Right forelimb (tissue), 1 donor: ENCODE measurements at places on chromosomes 7 and 10.

DNA sequence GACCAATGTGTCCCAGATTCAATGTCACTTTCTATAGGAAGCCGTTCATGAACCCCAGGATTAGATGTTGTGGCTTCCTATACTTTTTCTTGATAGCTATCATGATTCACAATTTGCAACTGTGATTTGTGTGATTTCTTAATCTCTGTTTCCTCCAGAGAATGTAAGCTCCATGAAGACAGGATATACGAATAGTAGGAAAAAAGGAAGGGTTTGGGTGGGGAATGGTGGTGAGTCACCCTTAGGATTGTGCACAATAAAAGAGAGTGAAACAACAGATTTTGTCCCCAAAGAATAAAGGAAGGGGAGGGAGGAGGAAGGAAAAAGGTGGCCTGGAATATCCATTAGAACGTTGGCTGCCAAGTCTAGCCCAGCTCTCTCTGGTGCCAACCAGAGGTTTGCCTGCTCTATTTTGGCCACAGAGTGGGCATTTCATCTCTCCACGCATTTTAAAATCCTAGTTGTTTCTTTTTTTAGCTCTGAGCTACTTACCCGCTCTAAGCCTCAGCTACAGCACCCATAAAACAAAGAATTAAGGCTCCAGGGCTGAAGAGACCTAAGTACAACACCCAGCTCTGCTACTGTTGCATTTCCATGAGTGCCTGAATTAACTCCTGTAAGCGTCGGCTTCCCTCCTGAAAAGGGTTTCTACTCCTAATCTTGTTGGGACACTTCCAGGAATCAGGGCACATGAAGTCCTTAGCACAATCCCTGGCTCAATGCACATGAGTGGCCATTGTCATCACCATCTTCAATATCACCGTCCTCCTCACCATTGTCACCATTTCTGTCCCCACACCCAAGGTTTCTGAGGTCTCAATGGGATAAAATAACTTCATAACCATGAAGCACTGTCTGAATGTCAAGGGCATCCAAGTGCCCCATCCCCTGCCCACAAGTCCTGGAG is 3.5 kb downstream of the HK1 start:
- no peak for DNase-seq

- no peak for DNase-seq
Measured at GRCh38 chr7:17580141-17580540, 281.7 kb downstream of the AHR start.

GRCh38 chr10:48567346-48567745 is 37.5 kb downstream of the ARHGAP22 start:
- DNase-seq, result no peak

- no peak for DNase-seq
Measured at GRCh38 chr7:108246227-108246837, 116.2 kb upstream of the LAMB4 start.

- no peak for DNase-seq
Measured at GRCh38 chr7:110373416-110373815, 717.5 kb upstream of the LRRN3 start.

GRCh38 chr7:36129048-36129534 is 24.0 kb upstream of the EEPD1 start:
- DNase-seq, result no peak

GRCh38 chr10:17430647-17431355 is 23.6 kb downstream of the ST8SIA6 start:
- peak; percentile 84 for DNase-seq

- DNase-seq, result no peak
Measured at GRCh38 chr10:131553581-131553980, 242.1 kb upstream of the TCERG1L start.

- no peak for DNase-seq
Measured at GRCh38 chr10:49505589-49505988, 33.3 kb downstream of the ERCC6 start.

DNA sequence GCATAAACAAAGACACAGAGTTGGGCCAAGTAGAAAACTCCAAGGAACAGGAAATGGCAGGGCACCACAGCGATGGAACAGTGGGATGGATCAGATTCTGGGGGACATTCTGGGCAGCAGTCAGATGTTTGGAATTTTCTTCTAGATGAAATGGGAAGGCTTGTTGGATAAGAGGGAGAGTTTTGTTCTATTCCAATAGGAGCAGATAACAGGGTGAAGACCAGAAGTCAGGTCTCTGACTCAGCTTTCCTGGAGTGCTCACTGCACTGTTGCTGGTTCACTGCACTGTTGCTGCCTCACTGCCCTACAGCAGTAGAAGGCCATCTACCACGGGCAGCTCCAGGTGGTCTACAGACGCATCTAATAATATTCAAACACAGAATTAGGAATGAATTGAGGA is 135.6 kb downstream of the ATE1 start:
- DNase-seq, result no peak

GRCh38 chr10:16948361-16948760 is 131.1 kb upstream of the RSU1 start:
- no peak for DNase-seq

DNA sequence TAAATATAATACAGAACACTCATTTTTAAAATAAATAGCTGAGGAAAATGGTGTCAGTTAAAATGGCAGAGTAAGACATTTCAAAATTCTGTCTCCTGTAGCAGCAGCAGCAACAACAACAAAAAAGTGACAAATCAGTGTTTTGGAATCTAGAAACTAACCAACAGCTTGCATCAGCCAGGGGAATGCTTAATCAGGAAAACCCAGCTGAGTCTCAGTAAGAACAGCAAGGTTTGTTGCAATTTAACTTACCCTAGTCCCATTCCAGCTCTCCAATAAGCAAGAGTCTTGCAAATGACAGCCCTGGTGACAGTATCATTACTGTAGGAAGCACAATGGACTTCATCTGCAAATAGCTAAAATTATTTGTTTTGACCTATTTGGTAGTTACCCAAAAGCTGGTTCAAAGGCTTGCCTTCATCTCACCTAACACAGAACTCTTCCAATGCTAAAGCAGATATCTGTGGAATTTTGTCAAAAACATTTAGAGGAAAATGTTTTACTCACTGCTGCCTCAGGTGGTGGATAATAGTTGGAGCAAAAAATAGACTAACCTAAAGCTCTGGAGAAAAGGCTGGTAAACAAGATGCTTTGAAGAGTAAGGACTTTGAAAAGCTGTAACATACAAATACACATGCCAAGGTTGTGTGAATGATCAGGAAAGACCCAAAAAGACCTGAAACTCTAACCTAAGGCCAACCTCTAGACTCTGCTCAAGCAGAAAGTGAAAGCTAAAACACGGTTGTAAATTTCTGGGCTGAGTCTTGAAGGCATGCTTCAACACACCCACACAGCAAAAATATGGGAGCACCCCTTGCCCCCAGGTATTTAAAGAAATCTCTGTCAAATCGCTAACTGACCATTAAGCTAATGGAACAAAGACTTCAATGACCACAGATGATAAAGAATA is 9.9 kb upstream of the ARHGAP22 start:
- DNase-seq, result no peak

DNA sequence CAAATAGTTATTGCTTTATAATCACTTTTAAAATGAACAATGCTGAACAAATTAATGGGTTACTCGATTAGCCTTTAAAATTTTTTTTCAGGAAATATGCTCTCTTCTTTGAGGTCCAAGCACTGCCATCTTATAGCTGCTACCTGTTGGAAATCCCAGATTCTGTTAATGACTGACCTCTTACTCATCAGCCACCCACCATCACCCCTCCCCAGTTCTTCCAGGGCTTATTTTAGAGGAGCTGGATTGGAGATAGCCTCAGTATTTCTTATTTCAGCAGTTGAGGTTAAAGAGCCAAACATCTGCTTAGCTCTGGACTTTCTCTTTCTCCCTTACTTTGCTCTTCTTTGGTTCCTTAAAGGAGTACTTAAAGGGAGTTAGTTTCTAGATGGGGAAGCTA is 420.0 kb downstream of the EXOC4 start:
- no peak for DNase-seq

DNA sequence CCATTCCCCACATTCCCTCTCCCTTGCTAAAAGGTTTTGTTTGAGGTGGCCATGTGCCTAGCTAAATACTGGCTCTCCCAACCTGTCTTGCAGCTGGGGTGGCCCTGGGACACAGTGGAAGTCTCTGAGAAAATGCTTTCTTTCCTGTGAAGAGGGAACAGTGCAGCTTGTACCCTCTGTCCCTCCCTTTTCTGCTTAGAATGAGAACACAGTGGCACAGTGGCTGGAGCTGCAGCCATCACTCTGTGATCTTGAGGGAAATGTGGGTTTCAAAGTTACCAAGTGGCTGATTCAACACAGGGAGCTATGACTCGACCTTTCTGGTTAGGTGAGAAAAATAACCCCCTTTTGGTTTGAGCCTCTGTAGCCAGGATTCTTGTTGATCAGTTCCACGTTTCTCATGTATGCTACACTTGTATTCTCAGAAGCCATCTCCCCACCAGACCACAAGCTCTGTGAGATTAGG is 62.7 kb upstream of the CARD11 start:
- no peak for DNase-seq

DNA sequence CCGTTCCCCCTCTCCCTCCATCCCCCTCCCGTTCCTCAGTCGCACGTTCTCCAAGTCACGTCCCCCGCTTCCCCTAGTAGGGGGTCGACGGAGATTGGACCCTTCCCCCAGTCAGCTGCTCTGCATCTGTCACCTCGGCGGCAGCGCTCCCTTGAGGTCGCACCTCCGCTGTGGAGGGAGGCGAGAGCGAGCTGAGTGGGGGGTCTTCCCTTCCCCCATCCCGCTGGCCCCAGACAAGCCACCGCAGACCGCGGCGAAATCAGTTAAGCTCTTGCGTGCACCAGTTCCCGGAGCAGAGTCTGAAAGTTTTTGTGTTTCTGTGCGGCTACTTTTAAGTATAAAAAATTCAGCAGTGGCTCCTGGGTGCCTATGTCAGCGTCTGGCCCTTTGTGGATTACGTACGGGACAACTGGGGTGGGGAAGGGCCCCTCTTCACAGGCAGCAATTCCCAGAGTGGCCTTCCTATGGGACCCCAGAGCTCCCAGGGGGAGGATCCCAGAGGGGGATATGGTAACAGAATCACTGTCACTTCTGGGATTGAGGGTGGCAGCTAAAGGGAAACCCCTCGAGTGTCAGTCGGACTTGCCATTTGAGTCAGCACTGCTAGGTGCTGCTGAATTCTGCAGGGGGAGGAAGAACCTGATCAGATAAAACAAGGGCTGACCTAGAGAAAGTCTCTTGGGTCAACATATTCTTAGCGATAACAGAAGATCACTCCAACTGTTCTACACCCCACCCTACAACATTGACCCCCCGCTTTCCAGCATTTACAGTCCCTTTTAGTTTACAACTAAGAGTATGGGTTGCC is 12.5 kb upstream of the DDIT4 start:
- no peak for DNase-seq

DNA sequence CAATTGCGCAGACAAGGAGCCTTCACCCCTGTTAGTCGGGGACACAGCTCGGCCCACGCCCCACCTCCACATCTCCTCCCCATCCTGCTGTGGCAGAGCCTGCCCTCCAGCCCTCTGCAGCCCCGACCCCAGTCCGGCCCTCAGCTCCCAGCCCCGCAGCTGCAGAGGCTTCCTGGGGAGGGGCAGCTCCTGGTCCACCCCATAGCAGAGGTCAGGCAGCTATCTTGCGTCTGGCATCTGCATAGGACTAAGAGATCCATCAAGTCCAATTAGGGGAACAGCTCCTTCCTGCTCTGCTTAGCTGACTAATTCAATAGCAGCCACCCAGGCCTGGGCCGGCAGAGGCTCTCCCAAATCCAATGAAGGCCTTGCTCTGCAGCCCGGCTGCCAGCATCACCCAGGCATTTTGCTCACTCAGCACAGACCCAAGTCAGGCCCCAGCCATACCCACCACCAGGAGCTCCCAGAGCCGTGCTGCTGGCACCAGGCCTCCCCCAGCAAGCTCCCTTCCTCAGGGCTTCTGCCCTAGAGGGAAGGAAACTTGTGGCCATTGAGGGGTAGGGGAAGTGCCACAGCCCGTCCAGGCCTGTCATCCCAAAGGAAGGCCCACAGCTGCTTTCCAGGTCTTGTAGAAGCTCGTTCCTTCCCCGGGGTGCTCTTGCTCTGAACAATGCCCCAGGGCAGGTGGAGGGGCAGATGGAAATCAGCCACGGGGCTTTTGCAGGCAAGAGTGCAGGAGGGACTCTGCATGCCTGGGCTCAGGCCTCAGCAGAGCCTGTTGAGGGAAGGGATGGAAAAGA is 106.2 kb upstream of the RET start:
- DNase-seq, result peak; percentile 20

GRCh38 chr10:29319205-29319781 is 30.4 kb downstream of the LYZL1 start:
- no peak for DNase-seq

GRCh38 chr7:67406976-67407375 is 410.3 kb downstream of the TYW1 start:
- peak; percentile 46 for DNase-seq

GRCh38 chr7:25256333-25256819 is 28.1 kb upstream of the NPVF start:
- no peak for DNase-seq

- no peak for DNase-seq
Measured at GRCh38 chr10:1475098-1475591, 262.2 kb downstream of the ADARB2 start.

DNA sequence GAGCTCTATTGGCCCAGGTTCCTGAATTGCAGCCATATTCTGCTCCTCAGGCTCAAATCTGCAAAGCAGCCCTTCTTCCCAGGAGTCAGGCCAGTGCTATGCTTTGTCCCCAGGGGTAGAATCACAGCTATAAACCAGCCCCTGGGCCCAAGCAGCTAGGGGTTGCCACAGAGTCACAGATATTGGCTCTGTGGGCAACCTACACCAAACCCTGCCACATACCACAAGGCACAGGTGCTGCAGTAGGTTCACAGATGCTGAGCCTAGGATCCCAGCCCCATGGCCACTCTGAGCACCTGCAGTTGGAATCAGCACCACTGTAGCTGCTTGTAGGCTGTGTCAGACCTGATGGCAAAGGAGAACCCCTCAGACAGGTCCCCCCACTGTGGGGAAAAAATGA is 43.1 kb upstream of the CAMK2B start:
- no peak for DNase-seq

DNA sequence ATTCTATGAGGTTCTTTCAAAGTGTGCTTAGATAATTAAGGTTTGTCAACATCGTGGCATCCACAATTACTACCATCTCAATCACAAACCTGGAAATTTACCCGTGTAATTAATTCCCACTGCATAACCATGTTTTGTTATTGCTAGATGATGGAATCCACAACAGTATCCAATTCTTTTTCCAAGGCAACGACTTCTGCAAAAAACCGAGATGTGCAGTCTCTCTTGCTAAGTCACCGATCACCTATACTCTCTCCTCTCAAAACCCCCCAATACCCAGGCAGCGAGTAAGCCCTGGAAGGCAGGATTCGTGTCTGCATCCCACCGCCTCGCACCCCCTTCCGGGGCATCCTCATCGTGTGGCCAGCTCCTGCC is 678 bp upstream of the EIF4H start:
- DNase-seq, result no peak

GRCh38 chr7:756928-757560 is 30.0 kb upstream of the PRKAR1B start:
- DNase-seq, result no peak

- DNase-seq, result no peak
Measured at GRCh38 chr10:48464871-48465736, 139.8 kb downstream of the ARHGAP22 start.

GRCh38 chr10:3699916-3700315 is 85.1 kb downstream of the KLF6 start:
- no peak for DNase-seq

GRCh38 chr10:96616961-96617360 is 30.1 kb upstream of the TM9SF3 start:
- no peak for DNase-seq

DNA sequence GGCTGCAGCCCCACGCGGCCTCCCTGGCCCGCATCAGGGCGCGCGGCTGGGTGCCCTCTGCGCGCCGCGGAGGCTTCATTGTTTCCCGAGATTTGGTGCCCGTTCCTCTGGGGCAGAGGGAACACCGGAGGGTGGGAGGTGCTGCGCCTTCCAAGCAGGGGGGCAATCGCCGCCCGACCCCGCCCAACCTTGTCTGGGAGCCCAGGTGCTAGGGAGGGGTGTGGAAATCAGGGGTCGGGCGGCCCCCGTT is 1.0 kb upstream of the NRP1 start:
- no peak for DNase-seq
